ENCODE measurements at places on chromosomes 6 and 20. TPM values are rescaled to one million over a fixed set of nuclear protein-coding genes. Genes with fewer than 3 reads are reported as not detected.

The PLCB4 gene
- total RNA-seq: 0.20 TPM

The POLR1H gene
- 17.0 TPM for total RNA-seq

GRCh38 chr6:13479206-13479800, 8.1 kb downstream of the GFOD1 start:
- DNase-seq: no peak

- DNase-seq: no peak
Measured at GRCh38 chr6:29696147-29697125, 15.5 kb upstream of the ZFP57 start.

The E2F3 gene
- 2.0 TPM for total RNA-seq

- no peak for DNase-seq
Measured at GRCh38 chr6:167349631-167350274, 24.9 kb downstream of the TTLL2 start.

The OPN5 gene
- total RNA-seq: not detected

The F13A1 gene
- 2.1 TPM for total RNA-seq

GRCh38 chr6:111730864-111731263, 125.2 kb upstream of the TRAF3IP2 start:
- peak; percentile 74 for DNase-seq

The GSTA5 gene
- total RNA-seq: not detected

DNA sequence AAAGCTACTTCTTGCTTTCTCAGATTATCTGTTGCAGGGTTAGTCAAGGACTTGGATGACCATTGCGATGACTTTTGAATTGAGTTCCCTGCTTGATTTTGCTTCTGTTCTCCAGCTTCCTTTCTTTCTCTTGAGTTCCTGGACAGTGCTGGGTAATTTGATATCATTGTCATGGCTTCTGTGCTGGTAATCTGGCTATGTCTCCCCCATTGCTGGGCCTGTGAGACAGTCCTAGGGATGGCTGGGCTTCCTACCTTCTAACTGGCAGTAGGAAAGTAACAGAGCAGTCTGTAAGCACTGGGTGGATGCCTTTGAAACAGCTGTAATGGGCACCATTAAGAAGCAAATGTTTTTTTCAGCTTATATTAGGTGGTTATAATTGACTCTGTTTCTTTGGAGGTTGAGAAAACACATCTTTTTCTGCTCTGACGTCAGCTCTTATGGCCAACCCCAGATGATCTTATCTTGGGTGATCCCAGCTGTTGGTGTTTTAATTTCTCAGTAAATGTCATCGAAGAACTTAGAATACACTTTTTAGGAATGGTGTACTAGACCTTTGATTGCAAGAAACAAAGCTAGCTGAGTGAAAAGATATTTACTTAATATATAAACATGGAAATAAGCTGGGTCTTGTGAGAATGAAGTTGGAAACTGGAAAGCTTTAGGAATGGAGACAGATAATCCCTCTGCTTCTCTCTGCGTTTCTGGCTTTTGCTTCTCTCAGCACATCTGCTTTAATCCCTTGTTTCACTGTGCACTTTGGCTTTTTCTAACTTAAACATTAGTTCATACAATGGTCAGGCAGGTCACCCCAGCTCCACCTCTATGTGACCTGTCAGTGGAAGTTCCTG, 195.0 kb upstream of the MAN1A1 start:
- no peak for DNase-seq

GRCh38 chr6:9527679-9528286, 887.1 kb downstream of the TFAP2A start:
- DNase-seq: no peak

The FERMT1 gene
- total RNA-seq: 0.15 TPM

The TUBB1 gene
- 0.62 TPM for total RNA-seq

The C6orf163 gene
- total RNA-seq: 0.55 TPM

The SS18L1 gene
- 18.9 TPM for total RNA-seq

- DNase-seq: no peak
Measured at GRCh38 chr6:129370268-129370916, 339.6 kb downstream of the ARHGAP18 start.

DNA sequence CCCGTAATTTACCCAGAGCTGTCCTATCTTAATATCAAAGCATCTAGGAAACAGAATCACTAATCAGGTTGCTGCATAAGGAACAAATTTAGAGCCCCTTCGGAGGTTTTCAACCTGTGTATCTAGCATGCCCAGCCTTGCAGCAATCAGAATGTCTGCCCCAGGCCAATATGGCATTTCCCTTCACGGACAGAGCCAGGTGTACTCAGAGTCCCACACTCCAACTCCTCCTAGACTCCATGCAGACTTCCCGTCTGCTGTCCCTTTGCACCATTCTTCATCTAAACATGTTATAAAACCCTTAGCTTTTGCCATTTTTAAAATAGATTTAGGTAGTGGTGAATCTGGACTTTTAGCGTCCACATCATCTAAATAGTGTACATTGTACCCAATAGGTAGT, 61.0 kb downstream of the ZHX3 start:
- DNase-seq: no peak

GRCh38 chr6:107413966-107414645, 45.3 kb downstream of the PDSS2 start:
- DNase-seq: no peak

The MLN gene
- total RNA-seq: not detected

The DPM1 gene
- total RNA-seq: 16.6 TPM

DNA sequence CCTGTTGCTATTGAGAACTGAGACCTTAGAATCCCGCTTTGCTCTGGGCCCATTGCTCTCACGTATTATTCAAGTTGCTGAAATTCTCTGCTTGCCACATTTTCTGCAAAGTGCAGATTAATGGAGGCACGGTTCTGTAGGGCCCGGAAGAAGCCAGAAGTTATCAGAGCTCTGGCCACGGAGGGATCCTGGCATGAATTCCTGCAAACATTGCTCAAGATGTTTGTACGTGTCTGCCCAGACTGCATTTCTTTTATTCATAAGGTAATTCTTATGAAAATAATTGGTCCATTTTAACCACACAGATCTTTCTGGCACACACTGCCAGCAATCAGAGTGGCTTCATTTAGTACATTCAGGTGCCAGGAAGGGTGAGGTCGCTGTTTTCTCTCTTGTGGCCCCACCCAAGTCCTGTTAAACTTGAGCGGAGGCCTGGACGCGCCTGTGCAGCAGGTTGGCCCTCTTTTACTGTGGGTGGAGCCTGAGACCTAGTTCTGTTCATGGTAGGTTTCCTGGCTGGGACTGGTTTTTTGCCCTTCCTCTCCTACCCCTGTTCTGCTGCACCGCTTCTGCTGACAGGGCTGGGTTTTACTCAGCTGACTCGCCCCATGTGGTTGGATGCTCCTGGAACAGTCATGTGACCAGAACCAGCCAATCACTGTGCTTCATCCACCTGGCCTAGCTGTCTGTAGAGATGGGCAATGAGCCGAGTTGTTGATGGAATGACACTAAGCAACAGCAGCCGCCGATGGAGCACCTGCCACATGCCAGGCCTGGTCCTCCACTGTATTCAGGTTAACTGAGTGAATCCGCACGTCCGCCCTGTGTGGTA, 230.2 kb downstream of the CDH4 start:
- DNase-seq: no peak

- DNase-seq: no peak
Measured at GRCh38 chr20:19375395-19375794, 163.0 kb downstream of the SLC24A3 start.

DNA sequence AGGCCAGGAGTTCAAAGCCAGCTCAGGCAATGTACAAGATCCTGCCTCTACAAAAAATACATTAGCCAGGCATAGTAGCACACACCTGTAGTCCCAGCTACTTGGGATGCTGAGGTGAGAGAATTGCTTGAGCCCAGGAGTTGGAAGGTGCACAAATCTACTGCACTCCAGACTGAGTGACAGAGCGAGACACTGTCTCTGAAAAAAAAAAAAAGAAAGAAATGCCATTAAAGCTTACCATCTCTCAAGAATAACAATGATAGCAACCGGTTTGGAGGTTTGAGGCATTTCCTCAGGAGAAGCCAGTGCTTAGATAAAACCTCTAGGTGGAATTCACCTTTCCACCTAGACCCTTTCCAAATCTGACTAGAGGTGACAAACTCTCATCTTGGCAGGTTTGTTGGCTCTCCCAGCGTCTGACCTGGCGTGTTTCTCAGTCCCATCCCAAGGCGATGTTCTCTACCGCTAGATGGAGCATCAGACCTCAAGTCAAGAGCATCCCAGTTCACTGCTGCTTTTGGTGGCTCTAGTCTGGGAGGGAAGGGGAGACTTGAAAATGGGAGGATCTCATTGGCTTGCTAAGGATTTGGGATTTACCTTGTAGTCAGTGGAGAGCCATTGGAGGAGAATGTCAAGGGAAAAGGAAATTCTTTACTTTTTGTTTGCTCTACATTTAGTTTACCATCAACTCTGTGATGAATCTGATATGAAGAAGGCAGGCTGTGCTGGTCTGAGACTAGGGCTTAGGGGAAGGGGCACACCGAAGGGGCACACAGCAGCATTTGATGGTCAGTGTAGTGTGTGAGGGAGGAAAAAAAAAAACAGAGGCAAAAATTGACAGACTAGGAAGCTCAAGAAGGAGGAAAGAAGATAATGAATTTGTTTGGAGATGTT, 67.9 kb downstream of the NCOA7 start:
- peak; percentile 55 for DNase-seq

The PRND gene
- not detected for total RNA-seq

GRCh38 chr6:3291346-3291745, 32.6 kb downstream of the PSMG4 start:
- no peak for DNase-seq

- peak; percentile 70 for DNase-seq
Measured at GRCh38 chr6:131923356-131923755, 27.8 kb downstream of the CCN2 start.

GRCh38 chr20:51934301-51935002, 132.1 kb upstream of the SALL4 start:
- DNase-seq: no peak

DNA sequence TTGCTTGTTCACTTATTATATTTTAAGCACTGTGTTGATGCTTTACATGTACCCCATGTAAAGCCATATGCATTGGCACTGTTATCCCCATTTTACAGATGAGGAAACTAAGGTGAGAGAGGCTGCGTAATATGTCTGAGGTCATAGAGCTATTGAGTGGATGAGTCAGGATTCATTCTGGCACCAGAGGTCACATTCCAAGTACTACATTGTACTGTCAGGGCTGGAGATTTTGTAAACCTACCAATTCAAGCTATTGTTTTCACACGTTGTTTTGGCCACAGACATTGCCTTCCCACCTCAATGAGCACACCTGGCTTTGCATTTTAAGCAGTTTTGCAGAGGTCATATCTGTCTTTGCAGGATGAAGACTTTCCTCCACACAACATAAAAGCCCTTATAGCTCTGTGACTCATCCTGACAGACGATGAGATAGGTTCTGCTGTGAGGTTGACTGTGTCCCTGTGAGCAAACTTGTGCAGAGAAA, 33.2 kb downstream of the ANKS1A start:
- DNase-seq: no peak

DNA sequence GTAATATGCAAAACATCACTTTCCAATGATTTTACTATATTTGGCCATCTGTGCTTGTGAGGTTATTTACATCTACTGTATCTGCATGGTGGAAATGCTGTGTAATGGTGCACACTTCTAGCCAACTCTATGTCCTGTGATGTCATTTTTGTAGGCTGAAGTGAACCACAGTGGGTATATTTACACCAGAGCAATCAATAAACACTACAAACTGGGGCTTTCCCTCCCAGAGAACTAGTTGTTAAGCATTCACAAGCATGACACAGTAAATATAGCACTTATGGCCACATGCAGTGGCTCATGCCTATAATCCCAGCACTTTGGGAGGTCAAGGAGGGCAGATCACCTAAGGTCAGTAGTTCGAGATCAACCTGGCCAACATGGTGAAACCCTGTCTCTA, 4.9 kb downstream of the SLC22A2 start:
- DNase-seq: no peak

The PSORS1C1 gene
- total RNA-seq: not detected

The CTCFL gene
- 0.50 TPM for total RNA-seq

- DNase-seq: no peak
Measured at GRCh38 chr6:105810105-105810921, 275.8 kb upstream of the PRDM1 start.

DNA sequence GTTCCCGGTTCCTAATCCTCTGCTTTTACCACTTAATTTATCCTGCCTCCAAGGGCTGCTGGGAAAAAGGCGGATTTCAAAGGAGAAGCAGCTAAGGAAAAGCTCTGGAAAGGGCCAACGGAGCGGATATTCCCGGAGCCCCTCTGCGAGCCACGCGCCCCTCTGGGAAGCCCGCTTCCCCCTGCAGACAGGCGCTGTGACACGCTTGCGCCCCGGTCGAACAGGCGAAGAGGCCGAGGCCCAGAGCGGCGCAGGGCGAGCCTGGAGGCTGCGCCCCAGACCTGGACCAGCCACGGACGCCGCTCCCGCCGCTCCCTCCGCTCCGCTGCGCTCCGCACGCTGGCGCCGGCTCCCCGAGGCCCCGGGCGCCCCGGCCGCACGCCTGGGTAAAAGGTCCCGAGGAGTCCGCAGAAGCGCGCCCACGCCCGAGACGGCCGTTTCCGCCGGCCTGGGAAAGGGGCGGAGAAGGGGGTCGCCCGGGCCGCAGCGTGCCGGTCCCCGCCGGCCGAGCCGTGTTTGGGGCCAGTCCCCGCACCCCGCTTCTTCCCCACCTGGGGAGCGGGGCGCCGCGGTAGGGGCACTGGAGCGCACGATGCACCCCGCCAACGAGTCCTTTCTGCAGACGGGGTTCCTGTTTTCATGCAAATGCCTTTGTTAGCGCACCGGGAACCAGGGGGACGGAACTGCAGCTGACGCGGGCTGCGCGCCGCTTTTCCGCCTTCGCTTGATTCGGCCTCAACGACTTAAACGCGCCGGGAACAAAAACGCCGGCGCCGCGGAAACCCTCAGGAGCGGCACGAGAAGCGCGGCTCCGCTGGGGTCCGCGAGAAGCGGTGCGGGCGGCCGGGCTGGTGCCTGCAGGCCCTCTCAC, 91.9 kb upstream of the SIRPA start:
- DNase-seq: peak; percentile 75

GRCh38 chr6:44257753-44258324, 511 bp upstream of the SLC35B2 start:
- no peak for DNase-seq

- DNase-seq: no peak
Measured at GRCh38 chr20:33298391-33298790, 15.4 kb downstream of the BPIFB1 start.

DNA sequence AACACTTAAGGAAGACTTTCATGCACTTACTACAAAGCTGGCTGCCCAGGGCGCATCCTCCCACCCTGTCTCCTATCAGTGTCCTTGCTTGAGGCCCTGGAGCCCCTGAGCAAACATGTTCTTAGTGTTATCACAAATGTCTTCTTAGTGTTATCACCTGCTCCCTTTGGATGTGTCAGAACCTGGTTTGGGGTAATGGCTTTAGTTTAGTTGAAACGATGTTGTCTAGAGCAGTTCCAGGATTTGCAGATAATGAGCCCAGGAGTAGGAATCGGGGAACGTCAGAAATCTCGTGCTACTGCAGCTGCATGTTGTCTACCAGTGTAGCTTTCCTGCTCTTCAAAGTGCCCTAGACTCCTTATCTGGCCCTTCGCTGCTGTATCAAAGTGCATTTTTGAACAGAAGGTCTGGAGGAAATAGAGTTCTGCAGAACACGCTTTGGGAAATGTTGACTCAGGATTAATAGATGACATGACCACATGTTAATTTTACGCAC, 69.6 kb downstream of the PHACTR2 start:
- no peak for DNase-seq

The AHI1 gene
- total RNA-seq: 9.2 TPM

Measured in right lobe of liver (tissue), 6 donors.